Inflammatory macrophage treated with lipopolysaccharide for 4 hours (primary cell): ENCODE measurements at places on chromosomes 4 and X.

- peak; percentile 66 for DNase-seq
Measured at GRCh38 chr4:55312489-55313101, 33.4 kb upstream of the SRD5A3 start.

- no peak for DNase-seq
Measured at GRCh38 chr4:95066050-95066449, 308.3 kb downstream of the BMPR1B start.

DNA sequence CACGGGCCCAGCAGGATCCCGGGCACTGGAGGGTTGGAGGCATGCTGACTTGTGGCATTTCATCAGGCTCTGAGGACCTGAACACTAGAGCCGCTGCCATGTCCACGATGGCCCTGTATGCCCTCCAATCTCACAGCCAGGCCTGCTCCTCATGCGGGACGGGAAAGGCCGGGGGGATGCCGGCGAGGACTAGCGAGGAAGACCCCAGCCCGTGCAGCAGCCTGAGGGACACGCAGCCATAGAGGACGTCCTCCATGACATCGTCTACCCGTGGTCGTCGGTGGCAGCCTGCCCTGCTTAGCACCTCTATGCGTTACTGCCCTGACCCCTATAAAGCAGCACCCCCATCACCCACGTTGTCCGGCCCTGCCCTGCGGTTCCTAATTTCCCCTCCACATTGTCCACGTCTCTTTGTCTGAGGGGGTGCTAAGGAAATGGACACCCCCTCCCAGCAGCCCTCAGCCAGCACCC, 32.6 kb downstream of the HMX1 start:
- no peak for DNase-seq

- DNase-seq, result no peak
Measured at GRCh38 chr4:91064157-91064853, 937.1 kb downstream of the CCSER1 start.

DNA sequence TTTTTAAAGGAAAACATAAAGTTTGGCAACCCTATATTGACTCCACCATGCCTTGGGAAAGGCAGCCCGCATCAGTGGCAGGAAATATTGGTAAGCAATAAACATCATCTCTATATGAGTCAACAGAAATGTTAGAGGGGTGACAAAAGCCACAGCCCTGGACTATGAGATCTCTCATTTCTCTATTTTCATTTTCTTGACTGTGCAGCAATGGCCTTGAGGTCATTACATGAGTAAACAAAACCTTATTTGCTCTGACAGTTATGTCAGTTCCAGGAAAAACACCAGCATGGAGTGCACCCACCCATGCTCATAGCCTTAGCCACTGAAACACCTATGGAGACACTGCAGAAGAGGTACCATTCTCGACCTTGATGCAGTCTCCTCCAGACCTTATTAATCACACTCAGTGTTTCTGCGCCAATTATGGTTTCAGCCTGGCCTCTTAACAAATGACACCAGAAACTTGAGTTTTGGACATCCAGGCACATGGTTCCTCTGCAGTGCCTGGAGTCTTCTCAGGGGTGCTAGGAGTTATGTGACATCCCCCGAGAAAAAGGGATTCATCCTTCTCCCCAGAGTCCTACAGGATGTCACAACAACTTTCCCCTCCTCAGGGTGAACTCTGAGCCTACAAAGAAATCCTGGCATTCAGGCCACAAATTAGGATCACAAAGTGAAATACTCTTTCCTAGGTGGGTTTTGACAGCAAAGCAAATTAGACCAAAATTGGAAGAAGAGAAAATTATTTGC, 16.0 kb upstream of the HPGD start:
- peak; percentile 63 for DNase-seq

- peak; percentile 24 for DNase-seq
Measured at GRCh38 chr4:40952217-40952616, 202.5 kb downstream of the NSUN7 start.

DNA sequence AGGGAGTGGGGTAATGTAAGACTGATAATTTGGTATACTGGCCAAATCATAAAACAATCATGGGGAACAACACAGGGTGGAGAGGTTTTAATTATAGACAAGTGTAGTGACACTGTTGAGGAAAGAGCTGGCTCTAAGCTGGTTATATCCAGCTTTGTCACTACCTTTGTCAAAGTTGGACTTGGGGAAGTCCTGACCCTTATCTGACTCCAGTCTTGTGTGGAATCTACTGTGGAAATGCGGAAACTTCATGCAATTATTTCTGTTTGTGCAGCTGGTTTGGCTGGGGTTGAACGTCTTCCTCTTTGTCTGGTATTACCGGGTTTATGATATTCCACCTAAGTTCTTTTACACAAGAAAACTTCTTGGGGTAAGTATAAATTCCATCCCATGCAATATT, 2.0 kb downstream of the CYBB start:
- peak; percentile 70 for DNase-seq

DNA sequence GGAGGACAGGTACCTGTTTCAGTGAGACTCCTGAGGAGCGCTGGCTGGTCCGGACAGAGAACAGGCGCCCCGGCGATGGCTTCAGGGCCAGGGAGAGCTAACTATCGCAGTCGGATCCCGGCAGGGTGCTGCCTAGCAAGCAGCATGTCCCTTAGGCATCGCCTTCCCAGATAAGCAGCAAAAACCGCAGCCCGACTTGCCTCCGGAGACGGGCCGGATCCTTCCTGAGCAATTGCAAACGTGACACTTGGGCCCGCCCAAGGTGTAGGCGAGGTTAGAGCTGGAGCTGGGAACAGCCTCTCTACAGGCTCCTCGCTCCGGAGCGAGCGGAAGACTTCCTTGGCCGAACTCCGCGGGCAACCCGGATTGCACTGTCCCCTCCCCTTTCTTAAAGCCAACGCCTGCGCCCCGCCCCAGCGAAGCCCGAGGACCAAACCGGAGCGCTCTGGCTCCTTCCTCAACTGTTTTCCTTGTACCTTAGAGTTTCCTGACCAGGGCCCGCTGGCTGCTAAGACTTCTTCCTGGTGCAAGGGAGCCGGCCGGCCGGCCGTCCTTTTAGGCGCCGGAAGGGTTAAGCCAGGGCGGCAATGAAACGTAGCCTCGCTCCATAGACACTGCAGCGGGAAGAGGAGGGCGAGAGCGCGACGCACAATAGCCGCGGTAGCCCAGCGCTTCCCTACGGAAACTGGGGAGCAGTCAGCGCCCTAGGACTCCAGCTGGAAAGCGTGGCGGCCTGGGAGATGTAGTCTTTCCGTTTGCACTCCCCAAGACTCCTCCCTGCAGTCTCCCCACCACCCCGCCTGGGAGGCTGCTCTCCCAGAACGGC, at the start of gene OPHN1:
Gene OPHN1 (minus strand): TSS at position 341 of the 826 bp plus-strand sequence. CDS start 475 bp downstream, outside the sequence.
- DNase-seq, result peak; percentile 43

DNA sequence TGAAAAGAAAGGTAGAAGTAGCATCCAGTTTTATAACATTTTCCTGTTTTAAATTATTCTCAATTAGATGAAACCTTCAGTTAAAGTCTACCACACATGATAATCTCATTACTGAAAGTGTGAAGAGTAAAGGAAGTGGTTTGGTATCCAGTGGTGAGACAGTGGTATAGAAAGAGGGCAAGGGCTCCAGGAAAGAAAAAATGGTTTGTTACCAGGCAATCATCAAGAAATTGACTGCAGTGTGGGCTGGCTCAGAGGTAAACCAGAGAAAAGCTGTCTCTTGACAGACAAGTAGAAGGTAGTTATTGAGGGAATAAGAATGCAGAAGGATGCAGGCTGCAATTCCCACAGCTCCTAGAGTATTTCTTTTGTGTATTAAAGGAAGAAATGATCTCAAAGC, 406.2 kb downstream of the TLL1 start:
- no peak for DNase-seq

GRCh38 chr4:83876047-83876446, 340.1 kb downstream of the GPAT3 start:
- DNase-seq, result no peak

DNA sequence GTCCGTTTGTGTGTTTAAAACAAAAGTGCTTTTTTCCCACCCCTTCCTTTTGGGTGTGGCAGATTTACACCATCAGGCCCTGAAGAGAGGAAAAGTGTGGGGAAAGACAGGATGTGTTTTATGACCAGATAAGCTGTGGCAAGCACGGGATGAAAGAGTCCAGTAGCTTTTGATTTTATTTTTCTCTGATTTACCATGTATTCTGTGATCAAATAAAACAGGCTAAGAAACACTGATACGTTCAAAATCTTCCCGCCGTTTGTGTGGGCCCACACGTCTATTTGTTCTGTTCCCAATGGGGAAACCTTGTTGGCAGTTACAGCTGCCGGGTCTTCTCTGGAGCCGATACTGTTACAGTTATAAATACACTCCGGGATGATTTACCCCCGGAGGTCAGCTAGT, 10.8 kb downstream of the LRP2BP start:
- DNase-seq, result no peak

DNA sequence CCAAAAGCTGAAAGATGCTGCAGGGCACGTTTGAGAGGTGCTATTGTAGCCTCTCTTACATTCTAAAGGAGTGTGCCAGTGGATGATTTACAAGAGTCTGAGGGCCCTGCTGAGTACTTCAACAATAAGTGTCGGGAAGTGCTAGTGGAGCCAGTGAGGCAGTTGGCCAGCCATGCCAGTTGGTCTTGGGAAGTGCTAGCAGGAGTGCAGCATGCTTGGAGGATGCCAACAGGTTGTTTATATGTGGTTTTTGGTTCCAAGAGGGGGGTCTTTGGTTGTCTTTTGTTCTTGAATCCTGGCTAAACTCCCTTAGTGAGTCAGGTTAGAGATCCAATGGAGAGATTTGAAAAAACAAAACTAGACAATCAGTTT, 335.3 kb downstream of the PABPC4L start:
- no peak for DNase-seq

DNA sequence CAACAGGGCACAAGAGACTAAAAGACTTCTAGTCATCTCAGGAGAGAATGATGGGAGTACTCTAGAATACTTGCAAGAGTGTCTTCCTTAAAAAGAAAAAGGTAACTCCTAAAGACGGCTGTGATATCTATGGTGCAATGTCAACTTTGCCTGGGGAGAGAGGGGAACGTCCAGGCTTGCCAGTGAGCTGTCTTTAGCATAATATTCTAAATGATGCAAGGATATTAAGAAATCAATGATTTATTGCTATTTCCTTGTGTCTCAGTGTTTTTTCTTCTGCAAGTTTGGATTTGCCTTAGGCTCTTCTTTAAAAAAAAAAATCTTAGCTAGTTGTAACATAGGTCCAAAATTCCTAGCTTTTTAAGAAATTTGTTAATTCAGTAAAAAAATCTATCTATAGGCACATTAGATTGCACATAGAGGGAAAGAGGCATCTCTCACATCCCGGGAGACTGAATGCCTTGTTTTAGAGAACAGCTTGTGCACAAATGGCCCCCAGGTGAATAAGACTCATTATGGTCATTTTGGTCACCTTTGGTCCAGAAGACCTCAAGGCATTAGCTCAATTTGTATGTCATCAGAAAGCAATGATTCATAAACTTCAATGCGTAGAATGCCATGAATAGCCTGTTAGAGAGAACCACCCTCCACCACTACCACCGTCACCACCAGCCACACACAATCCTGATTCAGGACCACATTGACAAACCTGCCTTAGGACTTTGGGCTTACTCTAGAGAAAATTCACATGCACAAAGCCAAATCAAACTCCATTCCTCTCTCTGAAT, 104.1 kb downstream of the PALLD start:
- no peak for DNase-seq
